GM12878 (cell line): ENCODE measurements at places on chromosomes 13 and 19.

DNA sequence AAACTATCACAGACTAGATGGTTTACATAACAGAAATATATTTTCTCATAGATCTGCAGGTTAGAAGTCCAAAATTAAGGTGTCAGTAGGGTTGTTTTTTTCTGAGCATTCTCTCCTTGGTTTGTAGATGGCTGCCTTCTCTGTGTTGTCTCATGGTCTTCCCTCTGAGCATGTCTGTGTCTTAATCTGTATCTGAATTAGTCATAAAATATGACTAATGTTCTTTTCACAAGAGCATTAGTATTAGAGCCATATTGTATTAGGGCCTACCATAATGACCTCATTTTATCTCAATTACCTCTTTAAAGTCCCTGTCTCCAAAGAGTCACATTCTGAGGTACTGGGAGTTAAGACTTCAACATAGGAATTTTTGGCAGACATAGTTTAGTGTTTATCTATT lies 77.2 kb upstream of the OBI1 start:
- DNase-seq, result no peak

DNA sequence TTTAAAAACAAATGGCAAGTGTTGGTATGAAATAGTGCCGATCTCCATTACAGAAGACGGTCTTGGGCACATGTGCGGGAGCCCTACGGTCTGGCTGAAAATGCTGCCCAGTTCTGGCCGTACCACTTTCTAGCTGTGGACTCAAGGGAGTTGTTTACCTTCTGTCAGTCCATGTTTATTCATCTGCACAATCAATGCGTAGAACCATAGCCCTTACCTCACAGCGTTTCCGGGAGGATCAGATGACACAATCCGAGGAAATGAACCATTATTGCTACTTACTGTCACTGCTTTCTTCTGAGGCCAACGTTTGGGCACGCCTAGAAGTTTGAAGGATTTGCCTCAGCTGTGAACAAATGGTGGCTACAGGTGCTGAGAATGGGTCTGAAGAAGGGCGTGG lies 31.2 kb downstream of the GADD45B start:
- DNase-seq, result no peak

DNA sequence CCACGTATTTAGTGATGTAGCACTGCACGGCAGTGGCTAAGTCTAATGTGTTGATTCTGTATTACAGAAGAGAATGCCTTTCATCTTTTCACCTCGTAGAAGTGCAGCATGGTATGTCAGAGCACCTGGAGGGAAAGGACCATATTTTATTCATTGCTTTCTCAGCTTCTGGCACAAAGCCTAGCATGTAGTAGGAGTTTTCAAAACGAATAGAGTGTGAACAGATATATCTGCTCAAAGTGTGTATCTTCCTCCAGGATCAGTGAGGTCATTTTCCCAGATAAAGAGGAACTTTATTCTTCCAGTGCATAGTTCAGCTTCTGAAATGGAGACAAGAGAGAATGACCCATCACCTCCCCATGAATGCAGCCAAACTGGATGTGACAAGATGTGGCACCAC lies 21.2 kb upstream of the PCDH8 start:
- no peak for DNase-seq

DNA sequence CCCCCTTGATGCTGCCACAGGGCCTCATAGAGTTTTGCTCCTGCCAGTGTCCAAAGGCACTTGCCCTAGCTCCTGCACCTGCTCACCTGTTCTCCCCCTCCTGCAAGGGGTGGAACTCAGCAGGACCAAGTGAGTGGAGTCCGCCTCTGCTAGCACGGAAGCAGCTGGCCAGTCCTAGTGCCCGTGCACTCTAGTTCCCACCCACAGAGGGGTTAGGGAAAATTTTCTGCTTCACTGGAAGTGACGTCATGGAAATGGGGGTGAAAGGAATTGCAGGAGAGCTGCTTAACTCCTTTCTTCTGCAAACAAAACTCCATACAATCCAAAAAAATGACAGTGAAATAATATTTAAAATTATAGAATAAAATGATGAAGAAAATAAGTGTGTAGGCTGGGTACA lies 609.7 kb upstream of the SLITRK1 start:
- no peak for DNase-seq

DNA sequence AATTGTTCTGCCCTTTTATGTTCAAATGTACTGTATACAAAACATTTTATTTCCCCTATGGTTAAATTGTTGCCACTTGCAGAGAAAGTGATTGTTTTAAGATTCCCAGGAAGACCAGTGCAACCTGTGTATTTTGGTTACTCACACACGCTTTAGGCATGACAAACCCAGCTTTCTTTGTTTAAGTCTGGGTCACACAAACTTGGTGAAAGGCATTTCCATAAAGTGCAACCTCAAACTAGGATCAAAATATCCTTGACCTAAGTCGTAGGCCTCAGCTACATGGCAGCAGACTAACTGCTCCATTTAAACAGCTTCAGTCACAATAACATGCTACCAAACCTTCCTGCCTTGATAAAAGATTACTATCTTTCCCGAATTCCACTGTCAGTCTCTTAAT lies 639.0 kb upstream of the PRR20A start:
- no peak for DNase-seq

DNA sequence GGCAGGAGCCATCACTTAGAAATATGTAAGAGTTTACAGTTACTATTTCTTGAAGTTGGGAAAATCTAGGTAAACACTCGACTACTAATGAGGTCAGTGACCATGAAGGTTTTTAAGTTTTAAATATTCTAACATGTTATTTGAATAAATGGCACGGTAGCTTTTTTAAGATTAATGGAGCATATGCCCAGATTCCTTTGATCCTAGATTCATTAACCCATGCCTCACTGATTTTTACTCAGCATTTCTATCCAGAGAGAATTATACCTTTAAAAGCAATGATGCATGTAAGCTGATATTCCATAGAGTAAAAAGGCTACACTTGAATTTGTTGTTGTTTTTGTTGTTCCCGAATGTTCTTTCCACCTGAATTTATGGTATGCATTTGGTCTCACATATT lies 541.4 kb downstream of the DACH1 start:
- DNase-seq, result no peak

GRCh38 chr13:44874886-44875630 lies 114.2 kb downstream of the NUFIP1 start:
- no peak for DNase-seq

- DNase-seq, result peak; percentile 67
Observed at GRCh38 chr13:99258210-99258860, at the start of gene GPR18. Gene GPR18 (minus strand): TSS chr13:99258379. CDS start chr13:99255872, 2,507 bp downstream.

GRCh38 chr13:47893527-47893926 lies 107.5 kb downstream of the SUCLA2 start:
- no peak for DNase-seq

GRCh38 chr19:8045872-8046568 lies 6.5 kb upstream of the CCL25 start:
- no peak for DNase-seq

- DNase-seq, result no peak
Observed at GRCh38 chr13:52896827-52897659, 48.6 kb upstream of the PCDH8 start.

GRCh38 chr13:40352380-40352778 lies 314.1 kb downstream of the FOXO1 start:
- DNase-seq, result no peak

DNA sequence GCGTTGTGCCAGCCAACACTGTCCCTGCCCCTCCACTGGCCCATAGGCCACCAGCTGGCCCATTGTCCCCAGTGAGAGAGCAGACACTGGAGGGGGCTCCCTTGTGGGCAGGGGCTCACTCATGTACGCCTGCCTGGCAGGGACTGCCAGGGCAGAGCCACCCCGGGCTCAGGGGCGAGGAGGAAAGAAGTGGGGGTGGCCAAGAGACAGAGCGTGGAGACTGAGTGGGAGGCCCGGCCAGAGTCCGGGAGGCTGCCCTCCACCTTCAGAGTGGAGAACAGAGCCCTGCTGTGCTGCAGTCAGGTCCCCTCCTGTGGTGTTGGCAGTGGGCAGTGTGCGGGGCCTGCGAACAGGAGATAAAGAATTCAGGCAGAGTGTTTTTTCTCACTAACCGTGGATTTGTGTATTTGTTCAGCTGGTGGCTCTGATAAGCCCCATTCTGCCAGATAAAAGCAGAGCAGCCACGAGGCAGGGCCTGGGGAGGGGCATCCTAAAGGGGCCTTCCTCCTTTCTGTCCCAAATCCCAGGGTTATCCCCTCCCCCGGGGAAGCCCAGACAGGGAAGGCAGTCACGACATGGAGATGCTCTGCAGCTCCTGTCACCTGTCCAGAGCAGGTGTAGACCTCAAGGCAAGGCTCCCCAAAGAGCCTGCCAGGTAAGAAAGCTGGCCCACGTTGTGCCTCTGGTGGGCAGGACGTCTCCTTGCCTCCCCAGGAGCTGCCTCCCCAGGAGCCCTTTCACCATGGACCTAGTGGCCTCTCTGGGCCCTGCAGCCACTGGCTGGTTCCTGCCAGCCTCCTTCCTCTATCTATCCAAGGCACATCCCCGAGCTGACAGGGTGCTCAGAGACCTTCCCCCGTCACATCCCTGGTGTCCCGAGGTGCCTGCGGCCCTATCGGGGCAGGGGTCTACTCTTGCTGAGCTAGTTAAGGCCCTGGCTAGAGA lies 33.0 kb downstream of the LYL1 start:
- no peak for DNase-seq

- DNase-seq, result no peak
Observed at GRCh38 chr19:42278452-42279154, 9.6 kb downstream of the CIC start.

- no peak for DNase-seq
Observed at GRCh38 chr13:98147521-98147920, 4.6 kb downstream of the FARP1 start.

GRCh38 chr13:59584761-59585670 lies 578.7 kb downstream of the DIAPH3 start:
- no peak for DNase-seq

DNA sequence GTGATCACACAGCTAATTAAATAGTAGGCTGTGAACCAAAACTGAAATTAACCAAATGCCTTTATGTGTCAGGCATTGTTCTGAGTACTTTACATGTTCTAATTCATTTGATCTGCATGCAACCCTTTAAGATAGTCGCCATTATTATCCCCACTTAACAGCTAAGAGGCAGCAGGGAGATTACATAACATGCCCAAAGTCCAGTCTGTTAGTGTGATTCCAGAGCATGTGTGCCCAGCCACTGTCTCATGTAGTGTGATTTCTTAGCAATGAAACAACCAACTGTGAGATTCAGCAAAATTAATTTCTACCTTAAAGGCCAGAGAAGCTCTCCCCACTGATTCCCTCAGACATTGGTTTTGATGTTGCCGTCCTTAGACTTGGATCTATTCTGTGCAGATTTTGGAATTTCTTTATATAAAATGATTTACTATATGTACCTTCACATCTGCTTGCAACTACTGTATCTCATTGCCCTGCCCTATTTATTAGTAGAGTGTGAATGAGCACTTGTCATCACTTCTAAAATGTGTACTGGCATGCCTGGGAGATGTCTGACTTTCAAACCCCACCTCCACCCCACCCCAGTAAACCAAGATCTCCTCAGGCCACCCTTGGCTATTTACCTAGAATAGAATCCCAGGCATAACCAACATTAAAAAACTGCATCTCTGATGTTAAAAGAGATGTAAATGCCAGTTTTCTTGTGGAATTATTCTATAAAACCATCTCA lies 41.2 kb downstream of the POLR1D start:
- no peak for DNase-seq

GRCh38 chr19:39211731-39212374 lies 7.8 kb upstream of the SYCN start:
- DNase-seq, result no peak

DNA sequence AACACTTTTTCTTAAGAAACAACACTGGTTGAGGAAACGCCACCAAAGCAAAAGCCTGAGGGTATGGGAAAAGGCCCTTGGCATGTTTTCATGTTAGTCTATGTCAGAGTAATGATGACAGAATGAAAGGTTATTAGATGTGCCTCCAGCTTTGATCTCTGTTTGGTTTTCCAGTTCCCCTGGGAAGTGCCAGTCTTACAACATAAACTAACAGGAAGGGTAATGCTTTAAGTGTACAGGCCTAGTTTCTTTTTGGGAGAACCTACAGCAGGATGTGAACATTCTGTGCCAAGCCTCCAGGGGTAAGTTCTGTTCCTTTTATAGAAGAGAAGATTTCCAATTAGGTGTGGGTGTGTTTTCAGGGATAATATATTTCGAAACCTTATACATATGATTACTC lies 121.7 kb downstream of the FNDC3A start:
- no peak for DNase-seq

DNA sequence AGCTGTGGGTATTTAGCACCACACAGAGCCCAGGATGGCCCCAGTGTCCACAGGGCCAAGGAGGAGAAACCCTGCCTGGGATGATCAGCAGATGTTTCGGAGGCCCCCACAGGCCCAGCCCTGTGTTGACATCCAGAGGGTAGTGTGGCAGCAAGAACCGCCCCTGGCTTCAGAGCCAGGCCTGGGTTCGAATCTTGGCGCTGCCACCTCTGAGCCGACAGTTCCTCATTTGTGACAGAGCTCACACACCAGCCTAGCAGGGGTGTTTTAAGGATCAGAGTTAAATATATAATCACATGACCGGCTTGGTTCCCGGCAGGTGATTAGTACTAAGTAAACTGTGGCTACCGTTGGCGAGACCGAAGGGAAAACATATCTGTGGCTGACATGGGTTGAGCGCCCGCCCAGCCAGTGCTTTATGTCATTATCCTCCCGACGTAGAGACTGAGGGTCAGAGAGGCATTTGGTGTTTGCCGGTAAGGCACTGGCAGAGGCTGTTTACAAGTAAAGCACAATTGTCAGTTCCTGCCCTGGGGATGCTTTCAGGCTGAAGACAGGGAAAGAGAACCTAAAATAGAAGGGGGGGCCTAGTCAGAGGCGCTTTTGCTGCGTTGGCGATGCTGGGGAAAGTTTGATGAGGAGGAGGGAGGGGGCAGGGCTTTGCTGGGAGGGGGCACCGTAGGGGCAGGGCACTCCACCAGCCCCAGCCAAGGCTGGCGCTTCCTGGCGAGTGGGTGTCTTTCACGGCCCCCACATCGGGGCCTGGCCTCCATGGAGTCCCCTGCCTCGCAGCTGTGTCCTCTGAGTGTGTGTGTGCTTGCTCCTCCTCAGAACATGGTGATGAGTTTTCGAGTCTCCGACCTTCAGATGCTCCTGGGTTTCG lies 4.8 kb downstream of the PIAS4 start:
- DNase-seq, result no peak
